ENCODE measurements at places on chromosomes 5 and 9.

DNA sequence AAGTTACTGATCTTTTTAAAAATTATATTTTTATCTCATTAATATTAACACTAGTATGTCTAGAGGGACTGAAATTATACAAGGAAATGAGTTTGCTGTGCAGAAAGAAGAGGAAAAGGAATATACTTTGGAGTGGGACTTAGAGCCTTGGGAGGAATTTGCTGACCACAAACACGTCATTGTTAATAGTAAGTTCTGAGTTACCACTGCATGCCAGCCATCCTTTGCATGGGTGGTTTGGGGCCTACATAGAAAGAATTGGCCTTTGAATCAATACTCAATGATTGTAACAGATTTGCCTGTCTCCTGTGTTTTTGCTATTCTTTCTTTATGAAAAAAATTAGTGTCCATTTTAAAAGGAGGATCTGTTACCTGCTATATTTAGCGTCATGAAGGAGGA, 232.6 kb upstream of the TNC start:
- peak; percentile 63 for DNase-seq

DNA sequence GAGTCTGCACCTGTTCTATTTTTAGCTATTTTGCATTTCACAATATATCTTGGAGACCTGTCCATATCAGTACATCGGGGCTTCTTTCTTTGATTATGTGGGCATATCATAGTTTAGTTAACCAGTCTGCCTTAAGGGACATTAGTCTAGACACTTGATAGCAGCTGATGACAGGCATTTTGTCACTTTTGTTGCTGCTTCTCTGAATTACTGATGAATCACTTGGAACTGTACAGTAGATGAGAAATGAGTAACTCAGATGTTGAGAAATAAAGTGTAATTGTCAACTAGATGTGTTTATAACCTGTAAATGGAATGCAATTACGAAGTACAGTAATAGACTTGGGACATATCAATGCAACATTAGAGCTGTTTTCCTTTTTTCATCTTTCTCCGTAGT, 7.1 kb downstream of the ZFP2 start:
- no peak for DNase-seq

DNA sequence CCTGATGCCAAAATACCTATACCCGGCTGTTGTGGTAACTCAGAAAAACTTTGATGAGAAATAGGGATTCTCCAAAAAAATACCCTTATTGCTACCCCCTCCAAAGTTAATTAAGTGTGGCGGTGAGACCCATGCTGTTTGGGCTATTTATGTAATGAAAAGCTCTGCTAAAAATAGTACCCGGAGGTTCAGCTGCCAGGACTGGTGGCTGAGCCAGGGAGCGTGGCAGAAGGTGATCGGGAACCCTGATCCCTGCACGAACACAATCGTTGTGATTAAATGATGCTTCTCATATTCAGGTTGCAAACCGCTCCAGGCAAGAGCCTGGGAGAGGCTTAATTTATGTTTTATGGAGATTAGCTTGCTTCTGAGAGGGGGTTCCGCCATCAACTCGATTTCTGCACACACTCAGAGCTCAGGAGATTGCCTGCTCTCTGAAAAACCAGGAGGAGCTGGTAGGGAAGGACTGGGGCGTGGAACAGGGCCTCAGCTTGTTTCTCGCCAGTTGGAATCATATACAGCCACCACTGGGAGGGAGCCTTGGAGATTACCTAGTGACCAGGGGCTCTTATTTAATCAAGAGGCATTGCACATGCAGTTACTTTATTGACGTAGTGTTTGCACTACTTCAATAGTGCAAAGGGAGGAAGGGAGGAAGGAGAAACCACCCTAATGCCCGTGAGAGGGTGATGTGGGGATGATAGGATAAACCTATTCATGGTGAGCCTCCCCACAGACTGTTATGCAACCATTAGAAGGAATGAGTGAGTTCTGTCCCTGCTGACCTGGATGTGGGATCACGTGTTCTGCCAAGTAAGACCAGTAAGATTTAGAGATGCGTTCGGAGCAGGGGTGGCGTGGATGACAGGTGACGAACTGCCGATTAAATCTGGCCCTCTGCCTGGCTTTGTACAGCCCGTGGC, 23.4 kb downstream of the HRH2 start:
- no peak for DNase-seq

DNA sequence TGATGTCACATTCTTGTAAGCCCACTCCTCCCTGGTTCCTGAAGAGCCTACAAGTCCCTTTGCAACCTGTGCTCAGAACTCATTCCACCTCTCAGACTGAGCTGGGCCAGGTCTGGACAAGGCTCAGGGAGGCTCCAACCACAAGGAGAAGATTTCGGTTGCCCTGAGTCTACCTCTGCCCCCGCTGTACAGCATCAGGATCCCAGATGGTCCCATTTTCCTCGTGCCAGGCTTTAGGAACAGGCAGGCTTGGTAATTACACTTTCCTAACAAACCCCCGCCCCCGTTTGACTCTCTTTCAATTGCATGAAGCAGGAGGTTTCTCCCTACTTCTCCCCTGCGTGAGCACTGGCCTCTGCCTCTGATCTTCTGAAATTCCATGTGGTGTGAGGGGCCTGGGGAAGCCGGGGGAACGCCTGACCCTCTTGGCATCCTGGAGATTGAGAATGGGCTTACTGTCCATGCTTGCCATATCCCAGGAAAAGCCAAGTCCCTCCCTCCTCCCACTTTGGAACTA, 86.9 kb upstream of the CTNNA1 start:
- no peak for DNase-seq

DNA sequence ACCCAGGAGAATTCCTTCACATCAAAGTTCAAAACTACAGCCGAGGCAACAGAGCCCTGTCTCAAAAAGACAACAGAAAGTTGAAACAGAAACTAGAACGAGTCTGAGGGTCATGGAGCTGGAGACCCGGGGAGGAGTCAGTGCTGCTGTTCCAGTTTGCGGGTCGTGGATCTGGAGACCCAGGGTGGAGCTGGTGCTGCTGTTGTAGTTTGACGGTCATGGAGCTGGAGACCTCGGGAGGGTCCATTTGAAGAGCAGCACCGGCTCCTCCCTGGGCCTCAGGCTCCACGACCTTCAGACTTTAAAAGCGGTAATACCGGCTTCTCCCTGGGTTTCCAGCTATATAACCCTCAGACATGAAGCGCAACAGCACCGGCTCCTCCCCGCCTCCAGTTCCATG, 13.0 kb upstream of the LCN15 start:
- DNase-seq: no peak

DNA sequence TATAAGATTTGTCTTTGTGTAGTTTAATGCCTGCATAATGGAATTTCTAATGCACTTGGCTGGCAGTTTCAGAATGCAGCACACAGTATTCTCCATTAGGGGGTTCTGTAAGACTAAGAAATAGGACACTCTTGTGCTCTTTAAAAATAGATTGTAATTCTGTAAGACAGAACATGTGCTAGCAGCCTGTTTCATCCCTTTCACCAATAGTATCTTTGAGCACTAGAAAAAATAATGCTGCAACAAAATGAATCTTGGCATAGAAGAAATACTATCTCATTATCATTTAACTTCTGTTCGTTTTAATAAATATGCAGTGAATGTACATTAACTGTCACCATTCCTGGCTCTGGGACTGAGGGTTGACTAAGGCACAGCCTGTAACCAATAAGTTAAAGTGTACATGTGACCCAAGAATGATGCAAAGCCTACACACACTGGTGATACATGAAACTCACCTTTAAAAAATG, 23.8 kb upstream of the ZNF622 start:
- peak; percentile 42 for DNase-seq

DNA sequence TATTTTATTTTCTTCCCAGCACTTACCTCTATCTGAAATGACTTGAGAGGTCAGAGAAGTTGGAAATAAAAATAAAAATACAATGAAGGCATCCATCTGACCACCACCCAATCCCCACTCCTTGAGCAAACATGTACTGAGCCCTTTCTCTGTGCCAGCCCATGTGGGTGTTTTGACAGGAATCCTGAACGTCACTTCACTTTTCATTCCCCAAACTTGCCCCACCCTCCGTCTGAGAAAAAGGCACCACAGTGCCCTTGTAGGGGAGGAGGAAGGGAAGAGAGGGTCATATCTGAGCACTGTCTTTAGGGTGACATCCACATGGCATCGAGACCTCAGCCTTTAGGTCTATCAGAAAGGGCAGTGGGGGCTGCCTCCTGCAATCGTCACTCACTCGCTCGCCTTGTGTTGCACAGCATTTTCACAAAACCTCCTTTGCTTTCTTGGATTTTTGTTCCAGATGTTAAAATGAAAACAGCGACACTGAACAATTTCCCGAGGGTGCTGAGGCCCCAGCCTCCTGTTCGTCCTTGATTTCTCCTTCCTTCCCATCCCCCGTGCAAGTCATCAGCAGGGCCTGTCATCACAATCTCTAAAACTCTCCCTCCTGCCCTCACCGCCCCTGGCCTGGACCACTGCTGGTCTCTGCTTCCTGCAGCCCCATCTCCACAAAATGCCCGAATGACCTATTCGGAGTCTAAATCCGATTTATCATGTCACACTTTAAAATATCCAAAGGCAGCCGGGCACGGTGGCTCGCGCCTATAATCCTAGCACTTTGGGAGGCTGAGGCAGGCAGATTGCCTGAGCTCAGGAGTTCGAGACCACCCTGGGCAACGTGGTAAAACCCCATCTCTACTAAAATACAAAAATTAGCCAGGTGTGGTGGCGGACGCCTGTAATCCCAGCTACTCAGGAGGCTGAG, 13.0 kb downstream of the HIGD2A start:
- no peak for DNase-seq

GRCh38 chr5:96903300-96903699, 27.0 kb downstream of the ERAP2 start:
- DNase-seq: no peak

- no peak for DNase-seq
These were observed 34.3 kb upstream of the OLFM1 start for GRCh38 chr9:135053133-135053532.

GRCh38 chr5:54103871-54104270, 206.5 kb downstream of the ARL15 start:
- DNase-seq: no peak

DNA sequence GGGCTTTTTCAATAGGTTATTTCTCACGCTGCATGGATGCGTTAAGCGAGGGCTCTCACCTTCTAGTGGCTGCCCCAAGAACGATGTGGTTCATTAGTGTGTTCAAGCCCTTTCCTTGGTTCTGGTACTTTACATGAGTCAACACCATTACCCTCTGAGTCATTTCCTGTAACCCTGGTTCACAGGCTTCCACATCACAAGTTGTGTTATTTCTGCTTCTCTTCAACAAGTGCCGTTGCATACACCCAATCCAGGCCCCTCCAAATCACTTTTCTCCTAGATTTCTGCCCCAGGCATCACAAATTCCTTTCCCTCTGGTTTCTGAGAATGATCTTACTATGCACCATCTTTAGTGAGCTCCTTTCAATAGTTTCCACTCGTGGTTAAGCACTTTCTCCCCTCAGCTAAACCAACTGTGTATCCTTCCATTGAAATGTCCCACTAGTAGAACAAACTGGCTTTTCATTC, 69.5 kb upstream of the RAD23B start:
- peak; percentile 99 for DNase-seq

- peak; percentile 31 for DNase-seq
These were observed 69.7 kb downstream of the GRAMD2B start for GRCh38 chr5:126492939-126493338.

DNA sequence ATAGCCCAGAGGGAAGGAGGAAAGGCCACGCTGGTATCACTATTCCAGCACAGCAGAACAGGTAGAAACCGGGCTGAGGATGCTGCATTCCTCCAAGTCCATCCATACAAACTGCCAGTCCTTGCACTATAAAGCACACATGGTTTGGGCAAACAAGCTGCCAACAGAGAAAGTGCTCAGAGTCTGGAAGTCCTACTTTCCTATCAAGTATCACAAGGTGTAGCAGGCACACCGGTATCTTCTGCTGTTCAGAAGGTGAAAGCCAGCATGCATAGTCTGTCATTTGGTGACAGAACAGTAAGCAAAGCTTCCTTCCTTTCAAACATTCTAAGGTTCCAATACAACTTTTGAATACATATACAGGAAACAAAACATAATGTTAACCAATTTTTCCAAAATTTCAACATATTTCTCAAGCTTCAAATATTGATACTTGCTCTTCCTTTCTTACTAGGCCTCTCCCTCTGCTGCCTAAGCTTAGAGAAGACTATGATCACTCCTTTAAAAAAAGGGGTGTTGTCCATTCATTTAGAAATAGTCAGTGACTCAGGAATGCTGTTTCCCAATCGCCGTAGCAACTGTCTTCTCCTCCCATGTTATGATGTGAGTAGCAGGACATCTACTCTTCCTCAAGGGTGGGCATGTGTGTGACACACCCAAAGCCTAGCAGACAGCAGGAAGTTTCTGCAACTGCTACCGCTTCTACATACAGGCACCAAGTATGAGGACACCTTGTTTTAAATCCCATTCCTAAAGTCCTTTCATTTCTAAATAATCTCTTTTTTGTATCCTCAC, 14.7 kb downstream of the DIAPH1 start:
- DNase-seq: peak; percentile 88

DNA sequence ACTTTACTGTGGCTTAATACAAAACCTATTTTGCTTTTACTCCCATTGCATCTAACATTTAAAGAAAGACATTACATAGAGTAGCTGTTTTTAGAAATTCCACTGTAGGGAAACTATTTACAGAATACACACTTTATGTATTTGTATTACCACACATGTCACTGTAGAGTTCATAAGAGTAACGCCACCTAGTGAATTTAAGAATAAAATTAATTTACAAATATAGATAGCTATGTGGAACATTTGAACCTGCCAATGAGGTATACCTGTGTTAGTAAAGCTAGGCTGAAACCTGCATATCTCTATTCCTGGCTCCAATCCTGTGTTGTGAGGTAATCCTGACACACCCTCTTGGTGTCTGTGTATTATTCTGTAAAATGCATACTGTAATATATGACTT, 234.4 kb downstream of the MAST4 start:
- no peak for DNase-seq

GRCh38 chr5:322281-322941, 897 bp downstream of the AHRR start:
- peak; percentile 79 for DNase-seq

DNA sequence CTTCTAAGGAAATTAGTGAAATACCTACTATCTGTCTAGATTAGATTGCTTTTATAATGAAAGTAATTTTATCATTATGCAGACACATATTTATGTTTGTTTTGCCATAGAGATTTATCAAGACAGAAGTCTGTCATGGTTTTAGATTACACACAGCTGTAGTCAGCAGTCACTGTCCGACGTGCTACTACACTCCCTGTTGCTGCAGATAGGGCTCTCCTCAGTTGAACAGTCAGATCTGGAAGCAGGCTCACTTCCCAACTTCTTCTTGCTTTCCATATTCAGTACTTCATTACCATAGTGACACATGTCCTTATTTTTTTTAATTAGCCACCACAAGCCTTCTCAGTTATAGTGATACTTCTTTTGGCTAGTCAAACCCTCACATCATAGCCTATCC, 329.9 kb upstream of the ITGA1 start:
- no peak for DNase-seq

- DNase-seq: no peak
These were observed 21.1 kb downstream of the ORM2 start for GRCh38 chr9:114350636-114351401.

- no peak for DNase-seq
These were observed 349.6 kb downstream of the SLIT3 start for GRCh38 chr5:168951356-168951755.

- DNase-seq: no peak
These were observed 25.9 kb upstream of the GNPDA1 start for GRCh38 chr5:142038735-142039134.

- DNase-seq: peak; percentile 77
These were observed 4.3 kb downstream of the GFM2 start for GRCh38 chr5:74762599-74762998.

GRCh38 chr9:113592876-113593575, 129.5 kb downstream of the RGS3 start:
- DNase-seq: no peak

- DNase-seq: no peak
These were observed 1.5 kb downstream of the MPDZ start for GRCh38 chr9:13278023-13278367.

GRCh38 chr5:76271836-76272235, 131.2 kb upstream of the IQGAP2 start:
- no peak for DNase-seq

Measured in RPMI7951 (cell line).